ENCODE measurements at places on chromosomes 7 and 10.

DNA sequence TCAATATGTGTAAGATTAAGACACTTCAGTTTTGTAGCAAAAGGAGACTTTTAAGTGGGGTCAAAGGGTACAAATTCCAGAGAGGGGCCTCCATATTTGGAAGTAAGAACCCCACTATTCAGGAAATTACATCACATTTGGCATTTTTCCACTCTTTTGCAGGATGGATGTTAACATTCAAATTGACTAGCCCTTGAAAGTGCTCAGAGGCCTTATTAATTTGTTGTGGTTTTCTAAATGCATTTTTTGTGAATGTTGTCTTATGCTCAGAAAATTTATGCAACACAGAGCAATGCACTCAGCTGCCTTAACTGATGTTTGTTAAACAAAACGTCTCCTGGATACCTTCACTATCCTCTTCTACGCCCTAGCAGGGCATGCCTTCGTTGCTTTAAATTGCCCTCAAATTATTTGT lies 50.9 kb upstream of the PDLIM1 start:
- DNase-seq: no peak

DNA sequence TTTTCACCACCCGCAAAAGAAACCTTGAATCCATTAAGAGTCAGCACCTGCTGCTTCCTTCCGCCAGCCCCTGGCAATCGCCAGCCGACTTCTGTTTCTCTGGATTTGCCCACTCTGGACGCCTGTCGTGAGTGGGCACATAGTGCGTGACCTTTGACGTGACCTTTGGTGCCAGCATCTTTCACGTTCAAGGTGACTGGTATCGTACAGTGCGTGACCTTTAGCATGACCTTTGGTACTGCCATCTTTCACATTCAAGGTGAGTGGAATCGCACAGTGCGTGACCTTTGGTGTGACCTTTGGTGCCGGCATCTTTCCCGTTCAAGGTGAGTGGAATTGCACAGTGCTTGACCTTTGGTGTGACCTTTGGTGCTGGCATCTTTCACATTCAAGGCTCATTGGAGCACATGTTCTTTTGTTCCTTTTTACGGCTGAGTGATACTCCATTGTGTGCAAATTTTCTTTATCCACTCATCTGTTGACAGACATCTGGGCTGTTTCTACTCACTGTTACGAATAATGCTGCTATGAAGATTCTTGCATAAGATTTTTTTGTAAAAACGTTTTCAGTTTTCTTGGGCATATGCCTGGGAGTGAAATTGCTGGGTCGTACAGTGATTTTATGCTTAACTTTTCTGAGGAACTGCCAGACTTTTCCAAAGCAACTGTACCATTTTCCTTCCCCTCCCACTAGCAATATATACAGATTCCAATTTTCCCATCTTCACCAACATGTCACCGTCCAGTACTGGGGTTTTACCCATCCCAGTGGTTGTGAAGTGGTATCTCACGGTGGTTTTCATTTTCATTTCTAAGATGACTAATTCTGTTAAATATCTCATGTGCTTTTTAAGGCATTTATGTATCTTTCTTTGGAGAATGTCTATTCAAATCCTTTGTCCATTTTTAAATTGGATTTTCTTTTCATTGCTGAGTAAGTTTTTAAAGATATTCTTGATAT lies 145.3 kb downstream of the DIP2C start:
- no peak for DNase-seq

DNA sequence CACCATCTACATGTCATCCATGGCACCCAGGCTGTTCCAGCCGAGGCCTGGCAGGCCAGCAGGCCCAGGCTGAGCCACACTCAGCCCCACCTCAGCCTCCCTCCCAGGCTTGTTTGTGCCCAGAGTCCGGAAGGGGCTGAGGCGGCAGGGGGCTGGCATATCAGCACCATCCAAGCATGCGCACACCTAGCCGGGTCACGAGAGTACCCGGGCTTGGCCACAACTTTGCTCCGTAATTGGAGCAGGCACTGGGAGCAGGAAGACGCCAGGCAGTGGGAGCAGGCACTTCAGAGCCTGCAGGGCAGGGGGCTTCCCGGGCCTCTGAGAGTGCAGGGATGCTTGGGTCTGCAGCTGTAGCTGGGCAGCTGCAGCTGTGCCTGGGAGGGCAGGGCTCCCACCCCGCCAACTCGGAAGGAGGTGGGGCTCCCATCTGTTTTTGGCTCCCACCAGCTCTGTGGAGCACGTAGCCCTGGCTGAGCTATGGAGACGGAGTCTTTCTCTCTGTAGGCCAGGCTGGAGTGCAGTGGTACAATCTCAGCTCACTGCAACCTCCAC lies 15.2 kb upstream of the TSPAN15 start:
- DNase-seq: no peak

DNA sequence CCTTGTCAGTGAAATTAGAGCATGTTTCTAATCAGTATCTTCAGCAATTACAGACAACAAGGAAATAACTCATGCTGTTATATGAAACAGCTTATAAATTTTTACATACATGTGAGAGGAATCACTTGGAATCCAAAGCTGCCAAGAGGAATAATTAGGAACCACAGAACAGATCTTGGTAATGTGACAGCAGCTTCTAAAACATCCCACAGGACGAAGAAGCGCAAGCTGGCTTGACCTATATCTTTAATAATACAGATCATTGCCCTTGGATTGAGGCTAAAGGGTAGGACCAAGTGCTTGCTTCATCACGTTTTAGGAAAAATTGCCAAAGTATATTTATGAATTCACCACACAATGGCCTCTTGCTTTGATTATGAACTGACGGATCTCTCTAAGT lies 869.8 kb downstream of the LRMDA start:
- DNase-seq: no peak

DNA sequence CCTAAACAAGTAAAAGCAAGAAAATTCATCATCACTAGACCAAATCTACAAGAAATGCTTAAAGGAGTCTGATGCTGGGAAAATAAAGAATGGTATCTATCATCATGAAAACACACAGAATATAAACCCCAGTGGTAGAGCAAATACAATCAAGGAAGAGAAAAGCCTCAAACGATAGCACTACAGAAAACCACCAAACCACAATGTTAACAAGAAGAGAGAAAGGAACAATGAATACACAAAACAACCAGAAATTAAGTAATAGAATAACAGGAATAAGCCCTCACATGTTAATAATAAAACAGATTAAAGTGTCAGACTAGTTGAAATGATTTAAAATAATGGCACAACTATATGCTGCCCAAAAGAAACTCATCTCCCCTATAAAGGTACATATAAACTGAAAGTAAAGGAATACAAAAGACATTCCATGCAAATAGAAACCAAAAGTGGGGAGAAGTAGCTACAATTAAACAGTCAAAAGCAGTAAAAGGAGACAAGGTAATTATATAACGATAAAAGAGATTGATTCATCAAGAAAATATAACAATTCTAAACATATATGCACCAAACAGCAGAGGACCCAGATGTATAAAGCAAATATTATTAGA lies 77.3 kb downstream of the JMJD1C start:
- DNase-seq: no peak

DNA sequence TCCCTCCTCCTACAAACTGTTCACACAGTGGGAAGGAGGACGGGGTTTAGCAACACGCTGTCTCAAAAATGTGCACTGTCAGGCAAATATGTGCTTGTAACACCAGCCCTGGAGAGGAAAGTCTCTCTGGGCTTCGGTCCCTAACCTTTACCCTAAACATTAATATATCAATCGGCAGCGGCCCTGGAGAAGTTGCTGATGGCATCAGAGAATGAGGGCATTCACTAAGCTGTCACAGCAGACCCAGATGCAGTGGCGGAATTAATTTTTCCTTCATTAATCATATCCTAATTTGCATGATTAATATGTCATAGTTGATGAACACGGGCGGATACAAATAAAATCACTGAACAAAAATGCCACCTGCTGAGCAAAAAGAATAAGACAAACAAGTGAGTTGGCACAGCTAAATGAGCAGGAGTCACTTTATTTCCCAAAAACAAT lies 45.2 kb upstream of the INSIG1 start:
- DNase-seq: no peak

- DNase-seq: no peak
Measured at GRCh38 chr10:86965986-86966654, 2.2 kb upstream of the ADIRF start.

DNA sequence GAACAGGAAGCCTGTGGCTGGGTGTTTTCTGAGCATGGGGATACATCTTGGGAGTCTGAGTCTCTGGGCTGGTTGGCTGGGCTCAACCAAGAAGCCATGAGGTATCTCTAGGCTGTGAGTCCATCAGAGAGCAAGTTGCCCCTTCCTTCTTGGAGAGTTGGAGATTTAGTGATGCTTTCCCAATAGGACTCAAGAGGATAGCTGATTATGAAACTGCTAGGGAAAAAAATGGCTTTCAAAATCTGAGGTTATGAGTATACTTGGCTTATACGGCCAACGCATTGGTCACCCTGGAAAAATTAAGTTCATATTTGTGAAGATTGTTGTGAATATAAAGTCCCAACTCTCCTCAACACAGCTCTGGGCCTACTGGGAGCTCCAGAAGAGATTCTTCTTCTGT lies 162.7 kb upstream of the KMT2E start:
- no peak for DNase-seq

- DNase-seq: no peak
Measured at GRCh38 chr7:130951976-130952876, 218.2 kb upstream of the KLF14 start.

GRCh38 chr7:33339074-33339790 lies 209.9 kb downstream of the BBS9 start:
- no peak for DNase-seq

DNA sequence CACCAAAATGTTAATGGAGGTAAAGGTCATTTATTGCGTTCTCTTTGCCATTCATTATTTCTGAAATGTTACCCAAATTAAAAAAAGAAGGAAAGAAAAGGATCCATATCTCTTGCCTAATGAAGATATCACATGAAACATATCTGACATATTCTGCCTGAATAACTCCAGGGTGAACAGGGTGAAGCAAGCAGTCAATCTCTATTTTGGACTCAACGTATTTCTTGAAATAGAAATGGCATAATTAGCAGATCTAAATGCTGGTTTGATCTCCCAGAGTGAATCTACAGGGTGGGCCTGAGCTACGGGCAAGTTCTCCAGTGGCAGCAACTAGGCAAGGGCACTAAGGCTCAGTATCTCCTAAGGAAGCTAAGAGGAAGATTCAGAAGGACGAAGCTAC lies 24.0 kb downstream of the MPP7 start:
- DNase-seq: no peak

DNA sequence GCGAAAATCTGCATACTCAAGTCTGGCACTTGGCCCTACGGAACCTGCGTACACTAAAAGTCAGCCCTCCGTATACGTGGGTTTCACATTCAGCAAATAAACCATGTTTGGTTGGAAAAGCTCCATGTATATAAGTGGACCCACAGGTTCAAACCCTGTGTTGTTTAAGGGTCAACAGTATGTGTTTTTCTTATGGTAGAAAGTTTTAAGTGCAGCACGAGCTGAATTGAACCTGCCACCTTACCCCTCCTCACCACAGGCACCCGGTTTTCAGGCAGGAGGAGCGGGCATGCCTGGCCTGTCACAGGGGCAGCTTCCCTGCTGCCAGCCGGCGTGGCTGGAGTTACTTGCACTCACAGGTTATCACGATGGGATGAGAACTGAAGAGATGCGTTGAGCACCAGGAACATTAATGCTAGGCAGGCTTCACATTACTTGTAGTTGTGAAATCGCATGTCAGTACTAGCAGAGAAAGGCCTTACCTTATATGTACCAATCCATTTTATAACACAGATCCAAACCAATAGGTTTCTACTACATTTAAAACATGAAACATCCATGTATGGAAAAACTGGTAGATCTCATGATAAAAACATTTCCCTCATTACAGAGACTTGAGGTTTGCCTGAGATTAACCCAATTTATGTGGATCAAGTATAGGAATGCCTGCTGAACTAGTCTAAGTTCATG lies 12.9 kb downstream of the INSIG1 start:
- DNase-seq: no peak

DNA sequence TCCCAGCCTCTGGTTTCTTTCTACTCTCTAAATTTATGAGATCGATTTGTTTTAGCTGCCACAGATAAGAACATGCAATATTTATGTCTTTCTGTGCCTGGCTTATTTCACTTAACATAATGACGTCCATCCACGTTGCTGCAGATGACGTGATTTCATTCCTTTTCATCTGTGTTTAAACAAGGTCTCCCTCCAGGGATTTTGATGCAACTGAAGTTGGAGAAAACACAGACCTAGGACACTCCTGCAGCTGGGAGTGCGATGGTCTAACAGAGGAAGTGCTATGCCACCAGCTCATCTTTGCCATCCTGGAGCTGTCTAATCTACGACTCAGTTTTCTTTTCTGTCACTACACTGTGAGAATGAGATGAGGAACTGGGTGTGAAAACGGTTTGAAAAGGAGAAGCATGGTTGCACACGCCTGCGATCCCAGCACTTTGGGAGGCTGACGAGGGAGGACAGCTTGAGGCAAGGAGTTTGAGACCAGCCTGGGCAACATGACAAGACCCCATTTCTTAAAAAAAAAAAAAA lies 1.5 kb upstream of the KCTD7 start:
- DNase-seq: peak; percentile 38

DNA sequence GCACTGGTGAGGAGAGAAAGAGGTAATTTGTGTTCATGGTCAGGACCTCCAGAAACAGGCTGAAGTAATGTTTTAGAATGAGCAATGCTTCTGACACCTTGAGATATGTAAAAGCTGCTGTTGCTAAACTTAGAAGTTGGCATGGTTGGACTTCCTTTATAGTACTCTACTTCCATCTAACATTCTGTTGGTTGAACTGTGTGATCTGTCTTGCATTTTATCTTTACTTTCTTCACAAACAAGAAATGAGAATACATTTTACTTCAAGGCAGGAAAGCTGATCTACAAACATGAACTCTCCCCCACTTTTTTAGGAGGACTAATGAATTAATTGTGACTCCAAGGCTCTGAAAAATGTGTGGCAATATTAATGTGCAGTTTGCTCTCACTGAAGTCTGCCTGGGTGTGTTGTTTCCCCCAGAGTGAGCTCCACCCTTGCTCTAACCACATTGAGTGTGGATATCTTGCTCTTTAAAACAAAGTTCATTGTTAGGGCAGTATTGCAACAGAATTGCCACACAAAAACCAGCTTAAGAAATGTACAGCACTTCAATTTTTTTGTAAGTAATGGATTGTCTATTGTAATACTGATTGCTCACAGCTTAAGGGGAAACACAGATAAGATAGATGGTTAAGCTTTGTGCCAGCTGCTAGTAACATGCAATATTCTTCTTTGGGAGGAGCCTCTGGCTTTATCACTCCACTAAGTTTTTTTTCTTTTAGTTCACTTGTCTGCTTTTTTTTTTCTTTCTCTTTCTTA lies 69.0 kb downstream of the ADD3 start:
- DNase-seq: peak; percentile 14

GRCh38 chr7:158495786-158496185 lies 91.8 kb downstream of the PTPRN2 start:
- no peak for DNase-seq

DNA sequence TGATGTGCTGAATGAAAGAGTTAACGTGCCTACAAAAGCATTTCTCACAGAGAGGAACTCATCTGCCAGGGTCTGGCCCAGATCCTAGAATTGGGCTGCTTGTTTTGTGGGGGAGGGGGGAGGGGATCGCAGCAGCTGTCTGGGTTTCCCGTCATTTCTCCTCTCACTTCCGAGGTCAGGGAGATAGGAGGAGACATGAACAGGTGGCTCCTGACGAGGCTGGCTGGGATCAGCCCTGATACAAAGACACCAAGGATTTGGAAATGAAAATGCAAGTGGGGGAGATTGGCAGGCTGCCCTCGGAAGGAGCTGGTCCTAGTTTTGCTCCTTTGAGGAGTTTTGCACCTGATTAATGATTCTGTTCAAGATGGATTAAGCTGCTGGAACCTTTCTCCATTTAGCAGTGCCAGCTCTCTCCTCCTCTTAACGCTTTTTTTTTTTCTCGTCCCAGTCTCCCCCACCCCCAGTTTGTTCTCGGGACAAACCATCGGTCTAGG lies 86.8 kb upstream of the KMT2C start:
- DNase-seq: no peak

All from germinal center (tissue), 1 donor.